ENCODE measurements at places on chromosomes 12 and 14.

GRCh38 chr12:130401703-130402102, 64.0 kb downstream of the PIWIL1 start:
- DNase-seq, result no peak

DNA sequence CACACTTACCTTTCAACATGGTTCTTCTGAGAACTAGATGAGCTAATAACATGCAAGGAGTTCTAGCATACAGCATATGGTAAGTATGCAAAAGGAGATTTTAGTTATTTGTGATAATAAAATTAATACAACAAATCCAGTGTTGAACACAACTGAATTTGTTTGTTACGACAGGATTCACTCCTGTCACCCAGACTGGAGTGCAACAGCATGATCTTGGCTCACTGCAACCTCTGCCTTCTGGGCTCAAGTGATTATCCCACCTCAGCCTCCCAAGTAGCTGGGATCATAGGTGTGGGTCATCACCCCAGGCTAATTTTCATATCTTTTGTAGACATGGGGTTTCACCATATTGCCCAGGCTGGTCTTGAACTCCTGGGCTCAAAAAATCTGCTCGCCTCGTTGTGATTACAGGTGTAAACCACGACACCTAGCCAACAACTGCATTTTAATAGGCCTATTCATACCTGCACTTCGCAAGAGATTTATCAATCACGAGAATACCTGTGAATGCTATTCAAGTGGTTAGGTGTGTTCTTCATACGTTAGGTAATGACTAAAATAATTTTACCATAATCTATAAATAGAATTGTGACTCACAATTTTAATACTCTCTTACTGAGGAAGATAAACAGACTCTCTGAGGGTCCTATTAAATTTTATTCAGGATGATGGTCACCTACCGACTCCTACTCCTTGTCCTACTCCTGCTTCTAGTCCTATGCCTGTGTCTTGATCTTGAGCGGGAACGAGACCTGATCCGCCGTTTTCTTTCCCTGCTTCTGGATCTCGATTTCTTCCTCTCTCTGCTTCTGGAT, 10.0 kb downstream of the RSRC2 start:
- DNase-seq, result no peak

DNA sequence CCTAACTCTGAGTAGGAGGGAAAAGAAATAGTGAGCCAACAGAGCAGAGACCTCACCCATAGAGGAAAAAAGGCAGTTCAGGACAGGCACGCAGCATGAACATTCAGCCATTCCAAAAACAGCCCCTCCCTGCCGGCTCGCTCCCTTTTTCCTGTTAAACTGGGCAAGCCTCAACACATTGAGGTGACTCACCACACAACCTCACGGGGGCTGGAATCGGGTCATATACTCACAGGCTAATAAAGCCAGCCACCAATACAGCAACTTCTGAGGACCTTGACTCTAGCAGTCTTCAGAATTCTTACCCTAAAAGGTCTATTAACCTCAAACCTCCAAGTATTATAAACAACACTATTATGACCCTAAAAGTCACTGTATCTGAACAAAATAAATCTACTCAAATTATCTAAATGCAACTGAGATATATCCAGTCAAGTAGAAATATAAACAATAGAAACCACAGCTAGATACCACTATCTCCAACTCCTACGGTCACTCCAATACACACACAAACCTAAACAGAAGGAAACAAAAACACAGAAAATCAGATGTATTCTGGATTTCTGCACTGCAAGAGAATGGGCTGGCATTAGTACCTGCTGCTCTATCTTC, 6.3 kb downstream of the YBX3 start:
- no peak for DNase-seq

- no peak for DNase-seq
Observed at GRCh38 chr12:10363914-10364814, 25.7 kb downstream of the KLRK1 start.

DNA sequence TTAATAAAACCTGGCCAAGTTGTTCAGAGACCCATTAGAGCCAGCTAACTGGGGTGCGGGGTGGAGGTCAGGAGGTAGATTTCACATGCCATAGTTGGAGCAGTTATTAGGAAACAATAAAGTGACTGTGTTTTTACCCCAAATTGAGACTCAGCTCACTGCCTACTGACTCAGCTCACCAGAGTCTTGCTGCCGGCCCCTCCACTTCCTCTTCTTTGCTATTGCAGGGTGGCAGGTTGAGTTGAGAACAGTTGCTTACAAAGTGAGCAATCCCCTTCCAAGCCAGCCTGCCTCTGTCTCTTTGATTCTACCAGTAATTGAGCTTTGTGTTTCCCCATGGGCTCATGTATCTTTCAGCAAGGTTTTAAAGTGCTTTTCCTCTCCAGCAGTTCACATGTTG, 12.9 kb downstream of the ST8SIA1 start:
- no peak for DNase-seq

DNA sequence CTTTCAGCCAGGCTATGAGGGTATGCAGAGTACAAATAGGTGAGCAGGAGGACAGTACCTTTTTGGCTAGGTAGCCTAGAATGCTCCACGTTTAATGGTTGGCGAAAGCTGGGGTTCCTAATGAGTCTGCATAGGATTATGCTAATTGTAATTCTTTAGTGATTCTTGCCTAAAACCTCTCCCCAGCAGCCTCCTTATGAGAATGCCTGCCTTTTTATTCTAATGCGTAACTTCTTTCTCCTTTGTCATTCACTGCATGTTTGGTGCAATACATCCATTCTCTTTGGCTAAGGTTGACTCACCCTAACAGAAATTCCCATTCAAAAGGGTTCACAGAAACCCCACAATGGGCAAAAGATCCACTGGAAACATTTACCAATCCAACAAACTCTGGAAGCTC, 752.2 kb downstream of the FSCB start:
- DNase-seq, result no peak

GRCh38 chr14:67490196-67490595, 1.7 kb upstream of the TMEM229B start:
- no peak for DNase-seq

DNA sequence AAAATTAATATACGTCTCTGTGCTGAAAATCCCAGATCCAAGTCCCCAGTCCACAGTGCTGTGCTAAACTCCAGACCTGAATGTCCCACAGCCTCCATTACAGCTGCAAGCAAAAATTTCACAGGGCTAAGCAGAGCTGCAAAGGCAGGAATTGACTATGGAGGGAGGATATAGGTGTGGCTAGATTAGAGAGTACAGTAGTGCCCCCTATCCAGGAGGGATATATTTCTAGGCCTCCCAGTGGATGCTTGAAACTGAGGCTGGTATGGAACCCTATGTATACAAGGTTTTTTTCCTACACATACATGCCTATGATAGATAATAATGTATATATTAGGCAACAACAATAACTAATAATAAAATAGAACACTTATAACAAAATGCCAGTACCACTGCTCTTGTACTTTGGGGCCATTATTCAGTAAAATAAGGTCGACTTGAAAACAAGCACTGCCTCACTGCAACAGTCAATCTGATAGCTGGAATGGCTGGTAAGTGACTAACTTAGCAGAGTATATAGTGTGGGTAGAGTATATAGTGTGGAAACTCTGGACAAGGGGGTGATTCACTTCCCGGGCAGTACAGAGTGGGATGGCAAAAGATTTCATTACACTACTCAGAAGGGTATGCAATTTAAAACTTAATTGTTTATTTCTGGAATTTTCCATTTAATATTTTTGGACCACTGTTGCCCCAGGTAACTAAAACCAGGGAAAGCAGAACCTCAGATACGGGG, 82.7 kb downstream of the C14orf132 start:
- DNase-seq, result no peak

DNA sequence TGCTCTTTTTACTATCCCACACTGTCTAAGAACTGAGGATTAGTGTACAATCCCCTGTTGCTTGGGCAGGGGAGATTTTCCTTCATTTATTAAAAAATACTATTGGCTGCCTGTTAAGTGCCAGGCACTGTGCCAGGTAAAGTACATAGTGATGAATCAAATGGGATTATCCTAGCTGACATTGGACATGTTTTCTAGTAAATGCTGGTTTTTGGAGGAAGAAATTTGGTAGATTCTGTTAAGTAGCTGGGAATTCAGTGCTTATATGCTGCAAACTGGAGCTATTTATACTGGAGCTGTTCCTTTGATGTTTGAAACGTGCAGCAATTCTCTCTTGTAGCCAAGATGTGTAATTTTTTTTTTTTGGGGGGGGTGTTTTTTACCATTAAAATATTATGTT, 299.6 kb downstream of the EMP1 start:
- DNase-seq, result no peak

DNA sequence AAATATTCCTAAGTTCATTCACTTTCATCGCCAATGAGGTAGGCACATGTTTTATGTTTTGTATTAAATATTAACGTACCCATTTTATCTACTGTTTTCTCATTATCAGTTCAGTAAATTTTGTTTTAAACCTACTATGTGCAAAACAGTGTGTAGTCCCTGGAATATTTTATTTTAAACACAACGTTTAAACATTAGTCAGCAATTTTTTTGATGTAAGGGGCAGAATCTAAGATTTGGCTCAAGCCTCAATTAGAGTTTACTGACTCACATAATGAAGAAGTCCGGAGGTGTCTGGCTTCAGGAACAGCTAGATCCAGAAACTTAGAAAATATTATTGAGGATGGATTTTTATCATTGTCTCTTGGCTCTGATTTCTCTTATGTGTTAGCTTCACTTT, 267.5 kb downstream of the C12orf75 start:
- DNase-seq, result no peak

DNA sequence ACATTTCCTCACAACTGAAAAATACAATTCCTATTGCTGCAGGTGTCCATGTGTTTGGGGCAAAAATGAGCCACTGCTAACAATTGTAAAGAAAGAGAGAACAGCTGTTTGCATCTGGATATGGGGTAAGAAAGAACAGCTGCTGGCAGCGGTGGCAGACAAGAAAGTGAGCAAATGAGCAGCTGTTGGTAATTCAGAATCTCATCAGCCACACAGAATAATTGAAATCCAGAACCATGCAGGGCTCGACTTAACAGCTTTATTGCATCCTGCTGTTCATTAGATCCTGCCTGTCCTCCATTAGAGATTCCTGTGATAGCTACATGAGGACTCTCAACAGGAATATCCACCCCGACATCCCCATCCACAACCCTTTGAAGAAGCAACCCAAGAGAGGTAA, 62.5 kb upstream of the TSPAN8 start:
- no peak for DNase-seq

GRCh38 chr12:63042646-63043045, 107.7 kb upstream of the PPM1H start:
- no peak for DNase-seq

- no peak for DNase-seq
Observed at GRCh38 chr12:49546481-49546880, 7.7 kb downstream of the KCNH3 start.

GRCh38 chr14:37566811-37567371, 28.2 kb downstream of the FOXA1 start:
- no peak for DNase-seq

GRCh38 chr12:65651060-65651459, 173.2 kb upstream of the HMGA2 start:
- no peak for DNase-seq

DNA sequence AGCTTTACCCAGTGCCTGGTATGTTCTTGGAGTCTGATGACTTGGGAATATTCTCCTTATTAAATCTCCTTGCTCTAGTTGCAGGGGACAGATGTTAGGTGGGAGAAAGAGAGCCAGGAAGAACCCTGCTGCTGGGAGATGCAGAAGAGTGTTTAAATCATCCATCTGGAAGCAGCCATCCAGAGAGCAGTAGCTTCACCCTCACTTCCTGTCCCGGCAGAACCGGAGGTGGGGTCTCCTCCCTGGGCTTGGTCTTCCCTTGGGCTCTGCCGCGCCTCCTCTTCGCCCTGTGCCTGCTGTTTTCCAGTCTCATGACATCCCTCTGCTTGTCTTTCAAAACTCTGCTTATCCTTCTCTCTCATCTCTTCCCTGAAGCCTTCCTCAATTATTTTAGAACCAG, 15.5 kb downstream of the B4GALNT3 start:
- DNase-seq, result no peak

- no peak for DNase-seq
Observed at GRCh38 chr12:4847713-4848112, 62.0 kb upstream of the KCNA1 start.

DNA sequence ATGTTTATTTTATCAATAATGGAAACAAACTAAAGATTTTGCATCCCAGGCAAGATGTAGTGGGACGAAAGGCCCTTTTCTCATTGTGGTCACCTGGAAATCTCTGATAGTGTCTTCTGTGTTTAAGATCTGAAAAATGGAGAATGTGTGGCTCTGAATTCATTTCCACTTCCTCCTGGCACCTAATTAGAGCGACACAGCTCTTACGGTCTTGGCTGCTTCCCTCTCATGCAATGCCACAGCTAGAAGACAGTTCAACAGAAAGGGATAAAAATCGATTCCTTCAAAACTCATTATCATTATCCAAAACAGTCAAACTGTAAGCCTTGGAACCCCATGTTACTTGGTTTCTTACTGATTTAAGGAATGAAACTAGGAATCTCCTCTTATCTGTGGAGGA, 9.3 kb downstream of the ST8SIA1 start:
- no peak for DNase-seq

DNA sequence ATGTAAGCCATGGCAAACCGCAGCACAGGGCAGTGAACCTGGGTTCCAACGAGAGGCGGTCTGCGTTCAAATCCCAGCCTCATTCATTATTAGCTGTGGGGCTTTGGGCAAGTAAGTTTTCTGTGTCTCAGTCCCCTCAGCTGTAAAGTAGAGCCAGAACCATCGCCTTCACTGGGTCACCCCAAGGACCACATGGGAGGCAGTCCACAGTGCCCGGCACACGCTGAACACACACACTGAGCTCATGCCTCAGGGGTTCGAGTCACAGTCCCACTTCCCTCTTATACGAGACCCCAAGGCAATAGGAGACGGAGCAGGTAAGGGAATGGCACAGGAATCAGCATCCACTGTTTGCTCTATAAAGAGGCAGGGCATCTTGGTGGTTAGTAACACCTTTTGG, 19.1 kb downstream of the LRTM2 start:
- DNase-seq, result no peak

GRCh38 chr12:112238441-112238840, 113.1 kb downstream of the TRAFD1 start:
- no peak for DNase-seq

DNA sequence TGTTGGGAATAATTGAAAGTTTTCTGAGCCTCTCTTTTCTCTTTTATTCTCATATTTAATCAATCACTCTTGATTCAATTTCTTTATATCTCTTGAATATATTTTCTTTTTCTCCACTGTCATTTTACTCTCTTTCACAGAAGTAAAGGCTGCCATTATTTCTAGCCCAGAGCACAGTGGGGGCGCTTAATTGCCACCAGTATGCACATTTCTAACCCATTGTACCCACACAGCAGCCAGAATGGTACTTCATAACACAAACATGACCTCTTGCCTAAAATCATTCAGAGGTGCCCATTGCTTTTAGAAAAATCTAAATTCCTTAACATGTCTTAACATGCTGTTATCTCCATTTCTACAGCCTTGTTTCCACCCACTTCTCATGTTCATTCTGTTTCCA, 190.2 kb upstream of the LMO3 start:
- no peak for DNase-seq

- DNase-seq, result no peak
Observed at GRCh38 chr12:27732281-27732680, 21.6 kb downstream of the MRPS35 start.
